ENCODE measurements at places on chromosomes 7 and 10.

GRCh38 chr7:132279718-132280117, 296.6 kb downstream of the PLXNA4 start:
- DNase-seq = no peak

GRCh38 chr7:33806298-33807154, 98.8 kb upstream of the BMPER start:
- no peak for DNase-seq

DNA sequence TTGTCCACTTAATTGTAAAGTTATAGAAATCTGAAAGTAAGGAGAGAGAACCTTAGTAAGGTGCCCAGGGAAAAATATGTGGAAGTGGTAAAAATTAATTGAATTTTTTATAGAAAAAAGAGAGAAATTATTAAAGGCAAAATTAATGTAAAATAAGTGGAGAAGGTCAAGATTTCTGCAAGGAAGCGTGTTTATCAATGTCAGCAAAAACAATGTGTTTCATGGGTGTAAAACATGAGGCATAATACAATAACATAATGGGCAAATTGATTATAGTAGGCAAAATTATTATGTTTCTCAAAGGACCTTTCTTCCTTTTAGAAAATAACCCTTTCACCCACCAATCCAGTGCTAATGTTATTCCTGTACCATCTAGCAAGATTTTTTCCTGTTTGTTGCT, 1520.1 kb downstream of the REEP3 start:
- DNase-seq = no peak

GRCh38 chr10:119029613-119030420, at the start of gene NANOS1:
Gene NANOS1 (plus strand): TSS chr10:119029714. CDS start chr10:119029802, 88 bp downstream.
- DNase-seq = no peak

GRCh38 chr10:20017961-20018360, 201.7 kb downstream of the PLXDC2 start:
- DNase-seq = no peak

- DNase-seq = no peak
Observed at GRCh38 chr10:43355749-43356371, 15.6 kb upstream of the FXYD4 start.

GRCh38 chr7:69878015-69878414, 279.7 kb downstream of the AUTS2 start:
- no peak for DNase-seq

DNA sequence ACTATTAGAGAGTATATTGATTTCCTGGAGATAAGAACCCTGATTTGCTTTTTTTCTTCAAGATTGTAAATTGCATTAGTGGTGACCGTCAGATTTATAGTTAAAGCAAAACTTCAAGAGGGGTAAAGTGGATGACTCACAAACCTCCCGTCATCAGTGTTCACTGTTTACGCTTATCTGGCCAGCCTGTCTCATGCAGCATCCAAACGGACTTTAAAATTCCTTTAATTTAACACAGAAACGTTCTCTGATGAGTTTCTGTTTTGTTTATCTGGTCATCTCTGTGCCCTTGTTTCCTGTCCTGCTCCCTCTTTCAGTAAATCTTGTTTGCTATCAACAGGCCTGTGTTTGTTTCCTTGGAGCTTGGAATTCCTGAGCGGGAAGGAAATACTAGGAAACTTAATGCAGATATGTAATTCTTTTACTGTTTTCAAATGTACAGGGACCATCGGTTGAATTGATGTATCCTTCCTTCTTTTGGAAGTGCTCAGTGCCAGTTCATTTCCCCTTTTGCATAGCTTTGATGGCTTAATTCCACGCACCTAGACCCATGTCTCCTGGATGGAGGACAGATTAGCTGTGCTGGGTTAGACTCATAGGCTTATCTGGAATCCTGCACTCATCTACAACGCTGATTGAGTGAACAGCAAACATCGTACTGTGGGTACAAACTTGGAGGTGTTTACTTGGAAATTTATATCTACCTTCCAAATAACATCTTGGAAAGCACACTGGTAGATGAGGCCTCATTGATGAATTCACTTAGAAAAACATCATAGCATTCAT, 21.3 kb downstream of the PTPRE start:
- no peak for DNase-seq

DNA sequence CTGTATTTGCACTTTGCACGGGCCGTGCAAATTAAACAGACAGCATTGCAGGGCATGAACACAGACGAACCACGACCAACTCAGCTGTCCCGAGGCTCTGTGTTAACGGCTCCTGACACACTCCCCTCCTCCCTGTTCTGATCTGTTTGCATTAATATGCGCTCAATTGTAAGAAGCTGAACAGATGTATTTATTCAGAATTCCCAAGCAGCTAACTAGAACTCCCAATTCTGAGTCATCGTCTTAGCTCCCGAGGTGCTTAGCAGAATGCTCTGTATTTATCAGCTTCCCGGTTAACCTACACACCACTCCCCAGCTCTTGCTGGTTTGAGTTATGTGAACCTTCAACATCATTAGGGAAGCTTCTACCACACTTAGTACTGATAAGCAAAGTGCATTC, 286.4 kb downstream of the PTPRN2 start:
- no peak for DNase-seq

DNA sequence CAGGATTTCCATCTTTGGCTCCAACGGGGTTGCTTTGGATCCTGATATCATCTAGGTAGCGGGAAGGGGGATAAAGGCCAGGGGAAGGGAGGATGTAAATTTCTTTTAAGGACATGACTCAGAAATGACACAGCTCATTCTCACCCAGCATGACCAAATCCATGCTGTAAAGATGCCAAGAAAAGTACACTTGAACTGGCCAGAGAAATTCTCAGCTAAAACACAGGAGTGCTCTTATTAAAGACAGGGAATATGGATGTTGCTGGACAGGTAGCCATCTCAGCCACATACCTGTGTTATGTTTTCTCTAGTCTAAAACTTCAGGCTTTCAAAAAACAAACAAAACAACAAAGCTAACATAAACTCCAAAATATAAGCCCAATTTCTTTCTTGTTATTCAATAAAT, 68.3 kb downstream of the NAMPT start:
- no peak for DNase-seq

- no peak for DNase-seq
Observed at GRCh38 chr10:66234872-66235271, 691.0 kb upstream of the LRRTM3 start.

GRCh38 chr10:131860806-131861440, 39.9 kb upstream of the PPP2R2D start:
- no peak for DNase-seq
